ENCODE measurements at places on chromosomes 2 and 18.

- DNase-seq = no peak
Observed at GRCh38 chr2:96665083-96665569, 22.6 kb downstream of the FER1L5 start.

- DNase-seq = peak; percentile 77
Observed at GRCh38 chr2:26942543-26943295, 27.7 kb upstream of the MAPRE3 start.

DNA sequence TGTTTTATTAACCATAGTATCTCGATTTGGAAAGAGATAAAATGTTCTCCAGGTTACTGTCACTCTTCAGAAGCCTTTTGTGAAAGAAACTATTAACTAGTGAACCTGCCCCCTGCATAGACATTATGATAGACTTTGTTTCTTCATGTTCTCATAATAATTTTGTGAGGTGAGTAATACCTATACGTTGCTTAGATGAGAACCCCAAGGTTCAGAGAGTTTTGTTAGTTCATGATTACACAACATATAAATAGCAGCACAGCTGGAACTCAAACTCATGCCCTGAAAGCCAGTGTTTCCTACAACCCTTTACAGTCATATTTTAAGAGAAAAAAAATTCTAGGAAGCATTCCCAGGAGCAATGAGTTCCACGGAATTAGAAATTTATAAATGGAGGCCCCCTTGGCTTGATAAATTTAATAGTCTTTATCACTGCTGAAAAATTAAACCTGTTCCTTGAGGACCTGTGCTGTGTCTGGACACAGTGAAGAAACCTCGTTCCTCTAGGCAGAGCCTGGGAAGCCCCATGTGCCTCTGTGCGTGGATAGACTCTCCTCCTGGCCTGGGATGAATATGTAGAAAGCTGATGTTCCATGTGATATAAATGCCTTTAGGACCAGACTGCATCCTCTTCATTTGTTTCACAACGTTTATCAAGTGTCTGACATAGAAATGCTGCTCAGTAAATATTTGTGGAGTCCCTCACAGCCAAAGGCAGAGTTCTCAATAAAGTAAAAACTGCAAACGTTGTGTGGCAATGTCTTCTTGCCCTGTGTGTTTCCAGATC, 1257.0 kb upstream of the GYPC start:
- no peak for DNase-seq

DNA sequence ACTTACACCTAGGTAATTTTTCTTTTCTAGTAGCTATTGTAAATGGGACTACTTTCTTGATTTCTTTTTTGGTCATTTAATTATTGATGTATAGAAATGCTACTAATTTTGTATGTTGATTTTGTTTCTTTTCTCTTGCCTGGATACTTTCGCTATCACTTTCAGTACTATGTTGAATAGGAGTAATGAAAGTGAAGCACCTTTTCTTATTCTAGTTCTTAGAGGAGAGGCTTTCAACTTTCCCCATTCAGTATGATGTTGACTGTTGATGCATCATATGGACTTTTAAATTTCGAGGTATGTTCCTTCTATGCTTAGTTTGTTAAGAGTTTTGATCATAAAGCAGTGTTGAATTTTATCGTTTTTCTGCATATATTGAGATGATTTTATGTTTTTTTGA, 142.5 kb downstream of the CDH19 start:
- DNase-seq = no peak

GRCh38 chr2:18299423-18300212, 260.8 kb downstream of the RDH14 start:
- DNase-seq = peak; percentile 50

DNA sequence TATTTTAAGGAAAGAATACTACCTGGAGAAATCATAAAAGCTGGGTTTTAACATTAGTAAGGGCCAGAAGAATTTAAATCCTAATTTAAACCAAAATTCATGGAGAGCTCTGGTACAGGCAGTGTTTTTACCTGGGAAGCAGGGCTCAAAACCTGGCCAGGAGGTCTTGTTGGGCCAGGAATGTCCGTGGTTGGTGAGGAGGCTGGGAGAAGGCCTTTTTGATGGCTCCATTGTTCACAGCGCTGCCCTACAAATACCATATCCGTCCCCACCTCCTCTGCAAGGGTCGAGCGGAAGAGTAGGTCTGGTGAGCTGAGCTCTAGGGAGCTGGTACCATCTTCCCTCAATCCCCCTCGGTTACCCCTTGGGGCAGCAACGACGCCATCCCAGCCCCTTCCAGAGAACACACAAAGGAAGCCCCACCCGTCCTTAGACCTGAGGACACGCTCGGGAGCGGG, 10.9 kb upstream of the HOXD1 start:
- no peak for DNase-seq

- no peak for DNase-seq
Observed at GRCh38 chr2:64094663-64095382, 49.4 kb downstream of the PELI1 start.

DNA sequence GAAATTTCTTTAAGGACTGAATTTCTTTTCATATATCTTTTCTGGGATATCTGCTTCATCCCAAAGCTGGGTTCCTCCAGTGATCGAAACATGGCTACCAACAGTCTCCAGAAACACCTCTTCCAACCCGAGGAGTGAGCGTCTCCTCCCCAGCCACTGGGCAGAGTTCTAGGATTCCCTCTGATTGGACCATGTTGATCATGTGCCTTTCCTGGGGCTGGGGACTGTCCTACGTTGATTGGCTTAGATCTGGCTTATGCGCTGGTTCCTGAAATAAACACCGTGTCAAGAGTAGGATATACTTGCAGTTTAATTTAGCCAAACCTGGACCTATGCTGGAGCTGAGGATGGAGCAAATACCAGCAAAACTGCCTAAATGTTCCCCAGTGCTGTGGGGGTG, 55.5 kb upstream of the SLC16A14 start:
- peak; percentile 8 for DNase-seq

DNA sequence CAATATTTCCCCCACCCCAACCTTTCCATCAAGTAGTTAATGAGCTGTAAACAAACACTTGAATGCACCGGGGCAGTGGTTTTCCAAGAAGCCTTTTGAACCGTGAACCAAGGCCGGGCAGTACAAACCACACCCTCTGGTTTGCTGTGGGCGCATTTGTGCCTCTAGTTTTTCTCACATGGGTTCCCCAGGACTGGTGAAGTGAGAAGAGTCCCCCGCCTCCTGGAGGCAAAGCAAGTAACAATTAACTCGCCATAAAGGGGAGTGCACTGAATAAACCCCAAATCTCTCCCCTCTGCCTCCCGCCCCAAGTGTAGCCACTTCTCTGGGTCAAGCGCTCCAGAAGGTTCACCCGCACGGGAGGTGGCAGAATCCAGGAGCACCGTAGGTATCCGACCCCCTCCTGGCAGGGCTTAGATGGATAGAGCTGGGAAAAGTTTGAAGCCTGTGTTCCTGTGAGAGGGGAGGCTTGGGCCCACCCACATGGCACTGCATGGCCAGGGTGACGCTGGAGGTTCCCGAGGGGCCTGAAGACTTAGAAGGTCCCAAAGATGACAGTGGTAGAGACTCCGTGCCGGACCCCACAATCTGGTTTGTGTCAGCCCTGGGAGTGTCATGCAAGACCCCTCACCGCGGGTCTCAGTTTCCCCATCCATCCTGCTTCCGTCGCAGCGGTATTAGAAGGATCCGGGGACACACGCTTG, 182.2 kb downstream of the SMAD2 start:
- DNase-seq = no peak

GRCh38 chr2:226701052-226701451, 98.6 kb downstream of the IRS1 start:
- DNase-seq = no peak

DNA sequence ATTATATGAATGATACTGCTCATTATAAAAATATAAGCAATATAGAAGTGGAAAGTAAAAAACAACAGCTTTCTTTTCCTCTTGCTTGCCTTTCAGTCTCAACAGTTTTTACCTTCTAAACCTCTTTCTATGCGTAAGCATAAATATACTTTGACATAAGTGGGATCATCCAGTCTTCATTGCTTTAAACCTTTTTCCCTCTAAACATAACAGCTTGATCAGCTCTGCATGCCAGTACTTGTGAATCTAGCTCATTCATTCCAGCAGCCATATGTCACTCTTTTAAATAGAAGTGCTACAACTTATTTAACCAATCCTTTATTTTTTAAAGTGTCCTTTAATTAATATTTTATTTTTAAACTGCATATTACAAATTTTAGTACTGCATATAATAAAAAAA, 88.1 kb downstream of the TTC27 start:
- DNase-seq = no peak

GRCh38 chr18:37721544-37722522, 156.2 kb upstream of the CELF4 start:
- DNase-seq = no peak

DNA sequence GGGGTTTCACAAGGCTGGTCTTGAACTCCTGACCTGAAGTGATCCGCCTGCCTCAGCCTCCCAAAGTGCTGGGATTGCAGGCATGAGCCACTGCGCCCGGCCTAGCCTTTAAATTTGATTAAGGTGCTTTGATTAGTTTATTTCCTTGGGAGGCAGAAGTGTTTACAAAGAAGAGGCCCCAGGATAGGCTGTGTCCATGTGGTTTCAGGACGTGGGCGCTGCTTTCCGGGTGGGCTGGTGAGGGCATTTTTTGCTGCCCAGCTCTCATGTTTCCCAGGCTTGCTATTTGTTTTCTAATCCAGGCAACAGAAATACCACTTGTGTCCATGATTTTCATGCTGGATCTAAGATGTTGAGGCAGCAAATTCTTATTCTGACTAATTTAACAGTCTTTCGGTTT, 124.2 kb downstream of the SH3RF3 start:
- DNase-seq = no peak

DNA sequence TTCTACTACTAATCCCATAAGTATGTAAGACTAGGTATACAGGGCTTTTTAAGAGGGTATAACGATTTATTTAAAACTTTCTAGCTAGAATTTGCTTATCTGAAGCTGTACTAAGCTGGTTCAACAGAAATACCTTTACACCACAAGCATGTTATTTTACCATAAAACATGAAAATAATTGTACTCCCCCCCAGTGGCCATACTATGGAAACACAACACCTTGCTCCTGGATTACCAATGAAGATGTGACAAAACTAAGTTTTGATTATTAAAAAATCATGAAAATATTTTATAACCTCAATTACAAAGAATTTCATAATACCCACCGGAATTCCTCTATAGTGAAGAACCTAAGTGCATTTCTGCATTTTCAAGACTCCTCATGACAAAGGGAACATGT, 27.3 kb downstream of the LPIN2 start:
- DNase-seq = peak; percentile 41

DNA sequence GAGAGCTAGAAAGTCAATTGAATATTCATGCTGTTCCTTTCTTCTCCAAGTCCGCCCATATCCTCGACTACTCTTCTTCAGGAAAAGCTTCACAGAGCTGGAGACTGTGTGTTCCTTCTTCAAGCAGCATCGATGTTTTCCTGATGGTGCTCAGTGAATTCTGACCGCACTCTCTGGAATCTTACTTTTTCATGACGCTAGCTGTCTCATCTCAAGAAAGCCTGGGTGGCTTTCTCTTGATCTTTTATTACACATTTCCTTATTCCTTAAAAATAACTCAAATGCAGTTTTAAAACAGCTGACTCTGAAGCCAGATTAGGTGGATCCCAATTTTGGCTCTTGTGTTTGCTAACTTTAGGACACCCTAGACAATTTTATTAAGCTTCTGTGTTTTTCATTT, 1245.1 kb upstream of the LRRTM1 start:
- DNase-seq = no peak

DNA sequence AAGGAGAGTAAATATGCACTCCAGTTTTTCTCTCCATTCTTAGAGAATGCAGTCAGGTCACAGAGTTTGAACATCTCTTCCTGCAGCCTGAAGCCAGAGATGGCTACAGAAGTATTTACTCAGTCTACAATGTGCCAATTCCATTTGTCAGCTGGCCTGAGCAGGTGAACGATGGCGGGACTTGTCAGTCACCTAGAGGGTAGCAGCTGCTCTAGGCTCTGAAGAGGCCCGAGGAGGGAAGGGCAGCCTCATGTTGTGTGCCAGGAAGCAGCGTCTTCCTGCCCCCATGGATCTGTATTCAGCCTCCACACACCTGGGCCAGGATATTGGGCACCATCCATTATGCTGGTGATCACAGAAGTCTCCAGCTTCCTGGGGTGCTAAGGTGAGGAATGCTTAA, 316.7 kb upstream of the CHAC2 start:
- DNase-seq = no peak

DNA sequence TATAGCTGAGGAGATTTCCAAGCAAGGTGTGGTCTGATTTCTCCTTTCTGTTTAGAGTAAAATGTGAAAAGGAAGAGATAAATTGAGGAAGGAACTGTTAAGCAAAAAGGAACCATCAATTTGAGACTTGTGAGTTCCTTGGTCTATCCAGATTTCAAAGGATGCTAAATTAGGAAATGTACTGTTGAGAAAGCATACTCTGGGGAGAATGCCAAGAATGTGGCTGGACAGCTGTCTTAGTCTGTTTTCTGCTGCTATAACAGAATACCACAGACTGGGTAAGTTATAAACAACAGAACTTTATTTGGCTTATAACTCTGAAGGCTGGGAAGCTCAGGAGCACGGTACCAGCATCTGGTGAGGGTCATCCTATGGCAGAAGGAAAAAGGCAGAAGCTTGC, 1097.2 kb downstream of the TDRD15 start:
- no peak for DNase-seq

DNA sequence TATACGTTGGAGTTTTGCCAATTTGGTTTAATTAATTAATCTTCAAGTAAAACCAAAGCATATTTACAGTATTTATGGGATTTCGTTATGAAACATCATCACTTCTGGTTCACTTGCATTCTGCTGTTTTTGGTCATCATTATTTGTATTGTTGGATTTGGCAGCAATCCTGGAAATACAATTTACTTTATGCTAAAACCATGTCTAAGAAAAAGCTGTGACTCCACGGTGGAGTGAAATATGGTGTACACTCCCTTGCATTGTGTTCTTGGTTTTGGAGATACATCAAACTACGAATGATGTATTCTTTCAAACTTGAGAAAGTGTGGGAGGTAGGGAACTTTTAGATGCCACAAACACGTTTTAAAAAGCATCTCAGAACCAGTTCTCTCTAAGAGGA, 106.4 kb downstream of the CTAGE1 start:
- DNase-seq = no peak

DNA sequence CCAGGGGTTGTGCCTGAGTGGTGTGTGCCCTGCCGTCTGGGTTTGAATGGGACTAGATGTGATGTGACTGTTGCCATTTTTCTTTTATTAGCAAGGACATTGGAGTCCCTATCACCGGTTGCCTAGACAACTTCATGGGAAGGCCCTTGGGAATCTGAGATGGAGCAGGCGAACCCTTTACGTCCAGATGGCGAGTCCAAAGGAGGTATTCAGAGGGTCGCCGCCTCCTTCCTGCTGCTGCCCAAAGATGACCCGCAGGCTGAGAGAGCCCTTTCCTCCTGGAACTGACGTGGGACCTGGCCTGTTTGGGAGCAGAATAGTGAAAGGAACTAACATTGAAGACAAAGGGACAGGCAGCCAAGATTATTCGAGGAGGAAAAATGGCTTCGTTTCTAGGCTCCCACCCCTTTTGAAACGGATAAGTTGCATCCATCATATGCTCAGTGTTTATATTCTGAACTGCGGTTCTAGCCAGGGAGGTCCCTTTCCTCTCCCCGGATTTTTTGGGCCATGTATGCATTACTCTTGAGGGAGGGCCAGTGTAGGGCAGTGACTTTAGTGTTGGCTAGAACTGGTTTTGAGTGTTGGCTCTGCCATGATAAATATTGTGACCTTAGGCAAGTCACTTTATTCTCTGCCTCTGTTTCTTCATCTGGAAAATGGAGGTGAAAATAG, 673 bp downstream of the CENPO start:
- DNase-seq = peak; percentile 49

- DNase-seq = no peak
Observed at GRCh38 chr2:24831221-24832072, 38.2 kb downstream of the CENPO start.
